ENCODE measurements at places on chromosomes 13 and 19.

DNA sequence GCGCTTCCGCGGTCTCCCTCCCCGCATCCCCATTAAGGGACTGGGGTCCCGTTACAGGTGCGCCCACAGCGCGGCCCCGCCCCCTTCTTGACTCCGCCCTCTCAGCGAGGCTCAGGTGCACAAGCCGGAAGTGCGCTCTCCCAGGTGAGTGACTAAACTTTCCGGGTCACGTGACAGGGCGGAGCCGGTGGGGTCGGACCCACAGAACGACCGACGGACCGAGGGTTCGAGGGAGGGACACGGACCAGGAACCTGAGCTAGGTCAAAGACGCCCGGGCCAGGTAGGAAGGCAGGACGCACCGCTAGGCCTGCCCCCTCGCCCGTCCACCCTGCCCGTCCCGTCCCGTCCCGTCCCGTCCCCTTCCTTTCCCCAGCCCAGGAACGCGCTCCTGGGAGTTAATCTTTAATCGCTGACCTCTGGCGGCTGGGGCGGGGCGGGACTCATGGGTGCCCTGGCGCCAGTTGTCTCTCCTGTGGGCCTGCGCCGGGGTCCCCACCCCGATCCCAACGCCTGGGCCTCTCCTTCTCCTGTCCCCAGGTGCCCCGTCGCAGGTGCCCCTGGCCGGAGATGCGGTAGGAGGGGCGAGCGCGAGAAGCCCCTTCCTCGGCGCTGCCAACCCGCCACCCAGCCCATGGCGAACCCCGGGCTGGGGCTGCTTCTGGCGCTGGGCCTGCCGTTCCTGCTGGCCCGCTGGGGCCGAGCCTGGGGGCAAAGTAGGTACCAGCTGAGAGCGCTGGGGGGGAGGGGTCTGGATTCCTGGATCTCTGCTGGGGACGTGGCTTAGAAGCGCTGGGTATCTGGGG is at the start of gene CRB3:
CRB3 (plus strand) TSS at position 202 of the 804 bp plus-strand sequence; CDS start at position 633, 431 bp downstream.
- DNase-seq, result peak; percentile 48

- no peak for DNase-seq
Measured at GRCh38 chr13:33711436-33711835, 106.5 kb upstream of the RFC3 start.

GRCh38 chr13:44795176-44795575 is 194.1 kb downstream of the NUFIP1 start:
- no peak for DNase-seq

- DNase-seq, result no peak
Measured at GRCh38 chr19:40141551-40141950, 49.7 kb upstream of the MAP3K10 start.

GRCh38 chr13:114319441-114319913 is 5.2 kb downstream of the CHAMP1 start:
- no peak for DNase-seq

DNA sequence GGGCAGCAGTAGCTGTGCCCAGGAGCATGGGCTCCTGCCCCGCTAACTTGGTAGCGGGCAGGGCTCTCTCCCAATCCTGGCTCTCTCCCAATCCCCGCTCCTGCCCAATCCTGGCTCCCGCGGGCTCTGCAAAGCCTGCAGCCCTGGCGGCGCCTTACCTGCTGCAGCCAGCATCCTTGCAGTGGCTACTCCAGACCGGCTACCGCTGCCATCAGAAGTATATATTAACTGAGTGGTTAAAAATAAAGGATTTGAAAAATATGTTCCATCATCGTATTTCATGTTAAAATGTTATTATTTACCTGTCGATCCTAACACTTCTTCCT is 698.2 kb downstream of the SLITRK1 start:
- no peak for DNase-seq

GRCh38 chr19:35027851-35028599 is 2.2 kb upstream of the SCN1B start:
- DNase-seq, result no peak

DNA sequence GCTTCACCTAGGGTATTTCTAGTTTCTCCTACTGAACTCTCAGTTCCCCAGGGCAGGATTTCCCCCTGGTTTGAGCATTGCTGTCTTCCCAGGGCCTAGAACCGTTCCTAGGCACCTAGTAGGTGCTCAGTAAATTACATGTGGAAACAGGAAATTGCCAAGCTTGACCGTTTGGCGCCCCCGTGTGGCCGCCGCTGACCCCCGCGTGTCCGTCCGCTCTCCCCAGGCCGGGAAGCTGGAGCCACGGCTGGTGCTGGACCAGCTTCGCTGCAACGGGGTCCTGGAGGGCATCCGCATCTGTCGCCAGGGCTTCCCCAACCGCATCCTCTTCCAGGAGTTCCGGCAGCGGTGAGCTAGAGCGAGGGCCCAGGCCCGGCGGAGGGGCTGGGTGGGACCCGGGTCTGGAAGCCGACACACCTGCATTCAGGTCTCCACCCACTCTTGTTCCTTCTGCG is 55.5 kb downstream of the MYH14 start:
- DNase-seq, result no peak

GRCh38 chr13:36453516-36453915 is 21.2 kb downstream of the CCNA1 start:
- no peak for DNase-seq

DNA sequence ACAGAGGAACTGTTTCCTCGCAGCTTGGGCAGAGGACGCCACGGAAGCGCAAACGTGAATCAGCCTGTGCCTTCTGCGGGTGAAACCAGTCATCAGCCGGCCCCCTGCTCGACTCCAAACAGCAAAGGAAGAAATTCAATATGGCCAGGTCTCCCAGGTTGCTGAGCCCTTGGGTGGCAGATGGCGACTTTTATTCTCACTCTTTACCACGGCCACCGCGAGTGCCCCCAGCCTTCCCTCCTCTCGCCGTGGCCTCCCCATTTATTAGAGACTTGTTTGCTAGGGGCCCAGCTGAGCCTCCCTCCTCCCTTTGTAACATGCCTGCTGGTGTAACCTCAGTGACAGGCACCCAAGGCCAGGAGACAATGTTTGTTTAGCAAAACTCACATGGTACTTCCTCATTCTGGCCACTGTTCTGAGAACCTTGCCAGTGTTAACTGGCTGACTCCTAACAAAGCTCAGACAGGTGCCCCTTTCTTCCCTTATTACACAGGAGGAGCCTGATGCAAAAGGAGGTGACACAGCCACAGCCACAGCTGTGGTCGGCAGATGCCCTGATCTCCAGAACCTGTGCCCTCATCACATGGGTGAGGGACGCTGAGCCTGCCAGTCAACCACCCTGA is 5.8 kb downstream of the RAB20 start:
- DNase-seq, result no peak

- DNase-seq, result no peak
Measured at GRCh38 chr13:77457966-77458365, 77.5 kb upstream of the SCEL start.

GRCh38 chr13:25811506-25811905 is 240.3 kb downstream of the SHISA2 start:
- no peak for DNase-seq

DNA sequence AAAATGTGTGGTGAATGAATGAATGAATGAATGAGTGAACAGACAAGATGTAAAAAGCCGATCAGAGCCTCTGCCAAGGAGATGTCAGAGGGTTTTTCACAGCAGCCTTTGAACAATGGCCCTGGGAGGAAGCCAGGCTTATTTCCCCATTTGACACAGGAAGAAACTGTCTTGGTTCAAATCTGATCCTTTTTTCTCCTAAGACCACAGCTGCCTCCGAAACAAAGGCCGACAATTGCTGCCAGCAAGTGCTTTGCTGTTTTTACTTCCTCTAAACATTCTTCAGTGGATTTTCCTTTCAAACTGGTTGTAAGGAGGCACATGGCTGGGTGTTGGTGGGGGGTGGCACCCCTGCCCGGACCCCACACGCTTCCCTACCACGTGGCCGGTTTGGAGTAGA is 44.2 kb upstream of the HOMER3 start:
- no peak for DNase-seq

GRCh38 chr19:32308431-32309077 is 36.9 kb upstream of the ZNF507 start:
- no peak for DNase-seq

- no peak for DNase-seq
Measured at GRCh38 chr13:20441056-20441455, 84.6 kb downstream of the CRYL1 start.

GRCh38 chr19:14672188-14672872 is 2.3 kb downstream of the ADGRE3 start:
- DNase-seq, result no peak

DNA sequence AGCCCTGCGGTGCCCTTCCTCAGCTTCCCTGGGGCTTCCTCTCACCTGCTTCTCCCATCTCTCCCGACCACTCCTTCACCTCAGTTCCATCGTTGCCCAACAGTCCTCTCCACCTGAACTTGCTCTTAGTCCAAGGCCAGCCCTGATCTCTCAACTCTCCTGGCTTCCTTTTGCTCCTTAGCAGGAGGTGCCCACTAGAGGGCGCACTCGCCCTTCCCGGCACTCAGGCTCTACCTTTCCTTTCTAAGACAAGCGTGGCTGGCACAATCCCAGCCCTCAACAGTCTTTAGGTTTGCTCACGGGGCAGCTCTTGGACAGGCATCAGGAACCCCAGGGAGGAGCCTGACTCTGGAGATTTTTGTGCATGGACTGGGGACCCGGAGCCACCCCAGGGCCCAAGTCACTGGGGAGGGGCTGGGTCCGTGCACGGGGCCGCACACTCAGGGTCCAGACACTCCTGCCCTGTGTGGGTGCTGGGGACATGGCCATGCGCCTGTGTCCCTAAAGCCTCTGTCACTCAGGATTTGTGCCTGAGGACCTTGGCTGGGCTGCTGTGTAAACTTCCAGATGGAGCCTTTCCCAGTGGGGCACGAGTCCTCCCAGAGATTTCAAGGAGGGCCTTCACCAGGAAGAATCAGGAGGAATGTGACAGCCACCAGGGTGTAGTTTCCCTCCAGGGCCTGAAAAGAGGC is 12.1 kb upstream of the CEACAM8 start:
- DNase-seq, result peak; percentile 28

DNA sequence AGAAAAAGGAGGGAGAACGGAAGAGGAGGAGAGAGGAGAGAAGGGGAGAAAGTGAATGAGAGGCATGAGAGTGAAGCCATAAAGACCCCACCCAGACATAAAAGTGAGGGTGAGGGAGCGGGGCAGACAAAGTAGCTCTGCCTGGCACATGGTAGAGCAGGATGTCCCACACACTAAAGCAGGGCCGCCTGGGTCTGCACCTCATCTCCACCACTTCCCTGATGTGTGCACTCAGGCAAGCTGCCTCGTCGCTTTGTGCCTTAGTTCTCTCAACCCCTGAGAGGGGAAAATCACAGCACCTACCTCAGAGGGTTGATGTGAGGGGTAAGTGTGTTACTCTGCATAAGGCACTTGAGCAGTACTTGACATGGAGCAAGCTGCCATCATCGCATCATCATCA is 488.1 kb downstream of the COG6 start:
- DNase-seq, result no peak

DNA sequence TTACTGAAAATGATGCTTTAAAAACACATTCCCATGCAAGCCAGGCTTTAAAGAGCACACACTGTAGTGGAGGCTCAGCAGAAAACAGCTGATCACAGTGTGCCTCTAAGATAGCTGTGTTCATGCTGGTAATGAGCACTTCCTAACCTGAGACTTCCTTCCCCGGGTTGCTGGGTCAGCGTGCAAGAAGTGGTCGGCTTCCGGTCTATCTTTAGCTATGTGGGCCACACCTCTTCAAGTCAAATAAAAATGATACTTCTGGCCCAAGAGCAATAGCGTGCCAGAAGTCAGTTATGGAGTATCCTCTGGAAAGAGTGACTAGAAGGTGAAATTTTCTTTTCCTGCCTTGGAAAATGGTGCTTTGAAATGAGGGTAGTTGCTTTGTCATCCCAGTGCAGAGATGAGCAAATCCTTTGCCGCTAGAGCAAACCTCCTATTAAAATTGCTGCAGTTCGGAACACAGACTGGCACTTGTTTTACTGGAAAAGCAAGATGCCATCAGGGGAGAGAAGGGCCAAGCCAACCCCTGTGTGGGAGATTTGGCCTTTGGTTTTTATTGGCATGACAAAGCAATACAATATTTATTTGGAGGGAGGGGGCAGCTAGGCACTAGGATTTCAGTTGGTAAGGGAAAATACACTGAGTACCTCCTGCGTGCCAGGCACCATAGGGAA is 64.2 kb downstream of the ARHGAP35 start:
- no peak for DNase-seq

- DNase-seq, result no peak
Measured at GRCh38 chr13:87669379-87669978, 1.7 kb upstream of the SLITRK5 start.

GRCh38 chr13:113548171-113548641 is 36.3 kb upstream of the TFDP1 start:
- DNase-seq, result no peak

- no peak for DNase-seq
Measured at GRCh38 chr19:6723108-6723618, 2.7 kb upstream of the C3 start.

- no peak for DNase-seq
Measured at GRCh38 chr19:30136611-30137195, 194.7 kb downstream of the URI1 start.

DNA sequence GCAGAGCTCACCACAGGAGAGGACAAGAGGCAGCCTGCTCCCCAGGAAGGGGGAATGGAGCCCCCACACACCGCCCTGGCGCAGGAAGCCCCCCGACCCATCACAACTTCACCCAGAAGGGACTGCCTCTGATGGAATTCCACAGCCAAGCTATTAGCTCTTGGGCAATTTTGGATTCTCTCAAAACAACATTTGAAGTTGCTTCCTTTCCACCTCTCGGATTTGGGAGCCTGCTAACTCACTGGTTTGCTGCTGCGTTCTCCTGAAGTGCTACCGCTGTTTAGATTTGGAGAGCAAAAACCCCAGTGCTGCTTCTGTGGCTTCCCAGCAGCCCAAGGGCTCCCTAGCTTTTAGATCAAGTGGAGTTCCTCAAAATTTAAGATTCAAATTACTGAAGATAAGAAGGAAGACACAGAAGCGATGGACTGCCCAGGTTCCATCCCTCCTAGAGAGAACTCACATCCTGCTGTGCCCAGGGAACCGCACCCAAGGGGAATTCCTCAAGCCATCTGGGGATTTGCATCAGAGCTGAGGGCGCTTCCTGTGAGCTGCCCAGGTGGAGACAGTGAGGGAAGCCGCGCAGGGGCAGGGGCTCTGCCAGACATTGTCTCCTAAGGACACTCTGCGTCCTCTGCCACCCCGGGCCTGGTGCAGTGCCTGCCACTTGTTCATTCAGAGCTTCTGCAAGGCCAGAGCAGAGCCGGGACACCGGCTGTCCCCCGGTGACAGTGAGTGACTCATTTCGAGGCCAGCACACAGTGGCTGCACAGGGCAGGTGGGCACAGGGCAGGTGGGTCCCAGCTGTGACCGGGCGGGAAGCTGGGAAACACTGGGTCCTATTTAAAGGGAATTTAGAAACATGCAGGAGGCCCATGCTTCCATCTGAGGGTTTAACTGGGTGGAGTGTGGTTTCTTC is 45.5 kb downstream of the COL4A1 start:
- no peak for DNase-seq

DNA sequence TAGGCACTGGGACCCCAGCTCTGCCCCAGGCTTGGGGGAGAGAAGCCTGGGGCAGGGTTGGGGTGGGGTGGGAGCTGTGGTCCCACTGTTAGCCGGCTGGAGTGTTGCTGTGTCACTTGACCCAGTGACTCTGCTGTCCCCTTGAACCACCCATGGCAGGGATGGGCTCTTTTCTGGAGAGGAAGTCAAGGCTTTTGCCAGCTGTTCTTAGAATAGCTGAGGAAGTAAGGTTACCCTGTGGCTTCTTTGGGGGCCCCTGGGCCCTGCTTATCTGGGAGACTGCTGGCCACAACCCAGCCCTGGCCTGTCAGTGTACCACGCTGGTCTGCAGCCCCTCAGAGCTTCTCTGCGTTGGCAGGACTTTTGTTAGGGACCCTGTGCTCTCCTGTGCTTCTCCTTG is 9.1 kb downstream of the PNPLA6 start:
- no peak for DNase-seq

- DNase-seq, result no peak
Measured at GRCh38 chr19:49065905-49066512, 1.4 kb upstream of the NTF4 start.
